ENCODE measurements at places on chromosomes 7 and 10.

DNA sequence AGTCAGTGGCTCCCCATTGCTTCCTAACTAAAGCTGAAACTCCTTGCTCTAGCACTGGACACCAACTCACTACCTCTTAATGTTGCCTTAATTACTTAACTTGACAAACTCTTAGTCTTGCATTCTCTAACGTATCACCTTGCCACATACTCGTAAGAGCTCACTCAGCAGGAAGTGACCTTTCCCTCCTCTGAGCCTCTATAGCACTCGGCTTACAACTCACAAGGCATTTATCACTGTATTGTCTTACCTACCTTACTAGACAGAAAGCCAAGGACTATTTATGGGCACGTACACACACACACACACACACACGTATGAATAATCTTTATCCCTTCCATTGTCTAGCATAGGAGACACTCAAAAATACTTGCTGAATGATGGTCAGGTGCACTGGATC, 21.2 kb downstream of the CEP41 start:
- no peak for DNase-seq

DNA sequence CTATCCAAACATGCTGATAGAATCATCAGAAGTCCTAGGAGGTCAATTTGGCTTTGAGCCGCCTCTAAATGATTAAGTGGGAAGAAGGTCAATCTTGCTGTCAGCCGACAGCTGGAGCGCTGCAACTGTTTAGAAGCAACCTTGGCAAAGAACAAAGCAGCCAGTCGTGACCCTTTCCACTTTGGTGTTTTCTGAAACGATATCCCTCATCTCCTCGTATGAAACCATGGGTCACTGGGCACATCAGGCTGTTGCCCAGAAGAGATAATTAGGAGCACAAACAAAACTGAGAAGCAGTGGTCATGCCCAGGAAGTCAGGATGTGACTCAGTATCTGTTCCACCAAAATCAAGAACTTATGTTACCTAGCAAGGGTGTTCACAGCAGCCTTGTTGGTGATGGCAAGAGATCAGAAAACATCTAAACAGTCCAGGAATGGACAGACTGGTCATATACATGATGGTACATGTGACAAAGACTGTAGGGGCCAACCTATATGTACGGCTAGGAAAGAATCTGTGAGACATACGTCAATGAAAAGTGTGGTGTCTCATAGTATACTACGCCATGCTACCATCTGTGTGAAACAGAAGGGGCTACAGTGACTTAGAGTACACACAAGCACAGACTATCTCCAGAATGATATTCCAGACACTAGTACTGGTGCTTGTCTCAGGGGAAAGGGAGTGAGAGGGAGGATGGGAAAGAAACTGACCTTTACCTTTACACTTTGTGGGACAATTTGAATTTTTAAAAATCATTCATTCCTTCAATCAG, 22.4 kb downstream of the STN1 start:
- peak; percentile 97 for DNase-seq

DNA sequence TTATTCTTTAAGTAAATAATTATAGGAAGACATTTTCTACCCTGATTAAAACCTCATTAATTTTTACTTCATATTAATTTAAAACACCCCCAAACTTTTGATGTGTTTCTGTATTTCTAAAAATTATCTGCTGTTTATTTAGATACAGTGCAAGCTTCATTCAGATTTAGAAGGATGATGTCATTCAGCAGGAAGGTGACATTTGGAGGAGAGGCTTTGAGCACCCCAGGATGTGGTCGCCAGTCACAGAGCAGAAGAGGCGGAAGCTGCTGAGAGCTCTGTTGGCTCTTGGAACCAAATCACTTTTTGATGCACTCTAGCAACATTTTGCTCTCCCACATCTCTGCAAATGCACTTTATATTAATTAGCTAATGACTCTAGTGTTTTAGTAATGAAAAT, 233.9 kb upstream of the CACNA2D1 start:
- DNase-seq: no peak

- DNase-seq: no peak
Observed at GRCh38 chr7:105339404-105340323, 49.1 kb downstream of the SRPK2 start.

DNA sequence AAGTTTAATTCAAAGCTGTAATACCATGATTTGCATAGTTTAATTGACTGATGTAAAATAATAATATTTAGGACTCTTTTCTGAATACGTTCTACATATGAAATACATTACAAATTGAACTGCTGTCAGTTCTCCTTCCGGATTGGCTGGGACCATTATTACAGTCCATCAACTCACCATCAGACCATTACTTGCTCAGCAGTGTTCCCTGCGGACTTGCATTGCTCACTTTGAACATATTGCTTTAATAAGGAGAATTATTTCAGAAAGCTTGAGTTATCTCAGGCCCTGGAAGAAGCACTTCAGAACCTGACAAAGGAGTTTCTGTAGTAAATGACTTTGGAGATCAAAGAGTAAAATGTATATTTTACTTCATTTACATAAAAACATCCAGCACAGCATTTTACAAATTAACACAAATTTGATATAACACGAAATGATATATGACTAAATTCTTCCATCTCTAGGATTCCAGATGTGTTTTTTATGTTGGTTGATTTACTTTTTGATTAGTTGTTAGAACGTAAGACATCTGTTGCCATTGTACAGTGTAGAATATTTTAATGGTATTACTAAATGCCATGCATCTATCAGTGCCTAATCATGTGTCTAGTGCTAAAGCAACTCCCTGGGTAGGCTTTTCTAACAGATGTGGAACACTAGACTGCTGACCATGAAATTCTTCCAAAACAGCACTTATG, 418.5 kb upstream of the SEMA3A start:
- DNase-seq: no peak

- DNase-seq: no peak
Observed at GRCh38 chr10:52533986-52534385, 219.9 kb downstream of the DKK1 start.

DNA sequence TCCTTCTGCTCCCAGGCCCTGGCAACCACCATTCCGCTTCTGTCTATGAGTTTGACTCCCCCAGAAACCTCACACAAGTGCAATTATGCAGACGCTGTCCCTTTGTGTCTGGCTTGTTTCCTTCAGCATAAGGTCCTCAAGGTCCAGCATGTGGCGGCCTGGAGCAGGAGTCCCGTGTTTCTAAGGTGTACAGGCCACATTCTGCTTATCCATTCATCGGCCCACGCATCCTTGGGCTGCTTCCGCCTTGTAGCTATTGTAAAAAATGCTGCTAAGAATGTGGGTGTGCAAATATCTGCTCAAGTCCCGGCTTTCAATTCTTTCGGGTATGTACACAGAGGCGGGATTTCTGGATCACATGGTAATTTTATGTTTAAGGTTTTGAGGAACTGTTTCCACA, 38.2 kb downstream of the ESYT2 start:
- no peak for DNase-seq

DNA sequence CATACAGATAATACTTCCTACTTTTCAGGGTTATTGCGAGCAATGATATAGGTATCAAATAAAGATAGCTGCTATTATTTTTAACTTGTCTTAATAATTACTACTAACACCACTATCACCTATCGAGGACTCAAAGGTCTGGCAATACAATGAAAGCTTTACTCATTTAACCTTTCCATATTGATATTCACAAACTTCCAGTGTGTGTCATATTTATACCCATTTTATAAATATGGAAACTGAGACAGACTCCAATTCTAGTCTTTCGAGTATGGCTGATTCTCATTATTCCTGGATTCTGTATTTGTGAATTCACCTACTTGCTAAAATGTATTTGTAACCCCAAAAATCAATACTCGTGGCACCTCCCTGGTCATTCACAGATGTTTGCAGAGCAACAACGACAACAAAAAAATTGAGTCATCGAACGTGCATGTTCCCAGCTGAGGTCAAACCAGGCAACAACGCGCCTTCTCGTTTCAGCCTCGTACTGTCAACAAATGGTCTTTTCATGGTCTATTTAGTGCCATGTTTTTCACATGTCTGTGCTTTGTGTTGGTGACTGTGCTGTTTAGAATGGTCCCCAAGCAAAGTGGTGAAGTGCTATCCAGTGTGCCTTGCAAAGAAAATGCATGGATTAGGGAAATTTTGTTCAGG, 51.7 kb downstream of the SMURF1 start:
- DNase-seq: no peak

DNA sequence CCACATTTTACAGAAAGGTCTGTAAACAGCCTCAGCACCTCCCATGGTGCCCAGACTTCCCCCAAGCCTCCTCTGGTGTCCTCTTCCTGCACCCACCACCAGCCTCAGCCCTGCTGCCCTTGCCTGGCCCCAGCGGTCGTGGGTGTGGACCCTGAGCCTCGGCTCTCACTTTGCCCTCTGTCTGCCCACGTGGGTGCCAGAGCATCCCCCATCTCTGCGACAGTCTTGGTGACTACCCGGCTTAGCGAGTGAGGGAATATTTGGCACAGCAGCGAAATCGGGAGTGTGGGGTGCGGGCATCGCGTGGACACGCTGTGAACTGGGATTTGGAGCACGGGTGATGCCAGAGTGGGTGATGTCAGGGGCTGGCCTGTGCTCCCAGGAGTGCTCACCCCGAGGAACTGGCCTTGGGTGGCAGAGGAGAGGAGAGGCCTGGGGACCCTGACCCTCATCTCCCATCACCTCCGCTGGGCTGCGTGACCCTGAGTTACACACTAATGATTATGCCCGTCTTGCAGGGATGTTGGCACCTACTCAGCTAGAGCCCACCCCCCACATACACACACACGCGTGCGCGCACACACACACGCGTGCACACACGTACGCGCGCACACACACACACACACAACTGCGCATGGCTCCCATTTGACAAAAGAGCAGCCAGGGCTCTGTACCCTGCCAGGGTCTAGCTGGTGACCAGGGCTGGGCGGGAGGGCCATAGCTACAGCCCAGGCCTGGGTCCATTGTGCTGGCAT, 8.7 kb downstream of the ELFN1 start:
- DNase-seq: no peak

DNA sequence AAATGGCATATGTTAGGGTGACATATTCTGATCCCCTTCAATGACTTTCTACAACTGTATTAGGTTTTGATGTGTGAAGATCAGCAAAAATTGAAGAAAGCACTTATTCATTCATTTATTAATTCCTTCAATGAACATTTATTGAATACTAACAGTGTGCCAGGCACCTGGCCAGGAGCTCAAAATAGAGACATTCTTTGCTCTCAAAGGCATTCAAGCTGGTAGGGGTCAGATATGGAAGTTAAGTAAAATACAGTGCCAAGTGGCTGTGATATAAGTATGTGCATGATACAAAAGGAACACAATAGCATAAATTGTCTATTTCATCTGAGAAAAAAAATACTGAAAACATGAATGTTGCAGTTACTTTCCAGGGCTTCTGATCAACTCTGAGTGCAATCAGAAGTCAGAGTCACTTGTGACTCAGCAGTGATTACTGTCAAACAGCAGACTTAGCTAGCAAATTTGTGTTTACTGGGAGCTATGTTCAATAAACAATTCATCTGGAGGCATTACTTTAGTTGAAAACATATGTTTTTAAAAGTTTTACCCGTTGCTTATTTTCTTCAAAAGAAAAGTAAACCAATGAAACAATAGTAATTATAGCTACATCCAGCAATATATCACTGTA, 60.4 kb upstream of the CACNB2 start:
- DNase-seq: no peak

GRCh38 chr7:148581624-148582023, 8.9 kb upstream of the C7orf33 start:
- DNase-seq: no peak

DNA sequence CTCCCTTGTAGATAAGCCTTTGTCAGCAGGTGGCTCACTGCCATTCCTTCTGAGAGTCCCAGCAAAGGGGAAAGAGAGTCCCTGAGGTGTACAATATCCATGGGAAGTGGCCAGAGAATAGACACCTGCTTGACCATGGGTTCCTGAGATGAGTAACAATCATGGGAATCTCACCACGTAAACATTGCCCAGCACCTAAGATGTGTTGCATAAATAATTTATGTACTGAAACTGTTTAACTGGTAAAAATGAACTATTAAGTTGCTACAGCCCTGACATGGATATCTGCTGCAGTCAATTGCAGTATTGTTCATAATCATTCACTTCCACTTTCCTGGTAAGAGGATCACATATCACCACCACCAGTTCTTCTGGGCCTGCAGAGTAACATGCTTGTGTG, 123.8 kb upstream of the INHBA start:
- no peak for DNase-seq

- DNase-seq: peak; percentile 16
Observed at GRCh38 chr10:32795598-32796183, 162.3 kb downstream of the ITGB1 start.

GRCh38 chr7:70446448-70447143, 685.3 kb upstream of the GALNT17 start:
- DNase-seq: no peak

GRCh38 chr7:1210979-1211608, 21.6 kb upstream of the UNCX start:
- DNase-seq: no peak

GRCh38 chr10:47214520-47214919, 85.5 kb upstream of the GDF10 start:
- DNase-seq: no peak

GRCh38 chr10:97566336-97566996, 6.1 kb upstream of the ANKRD2 start:
- DNase-seq: no peak

- no peak for DNase-seq
Observed at GRCh38 chr7:76057813-76058145, 9.9 kb downstream of the MDH2 start.

- peak; percentile 33 for DNase-seq
Observed at GRCh38 chr10:117663750-117664149, 121.2 kb downstream of the EMX2 start.

GRCh38 chr7:767941-768731, 41.1 kb upstream of the PRKAR1B start:
- DNase-seq: no peak

DNA sequence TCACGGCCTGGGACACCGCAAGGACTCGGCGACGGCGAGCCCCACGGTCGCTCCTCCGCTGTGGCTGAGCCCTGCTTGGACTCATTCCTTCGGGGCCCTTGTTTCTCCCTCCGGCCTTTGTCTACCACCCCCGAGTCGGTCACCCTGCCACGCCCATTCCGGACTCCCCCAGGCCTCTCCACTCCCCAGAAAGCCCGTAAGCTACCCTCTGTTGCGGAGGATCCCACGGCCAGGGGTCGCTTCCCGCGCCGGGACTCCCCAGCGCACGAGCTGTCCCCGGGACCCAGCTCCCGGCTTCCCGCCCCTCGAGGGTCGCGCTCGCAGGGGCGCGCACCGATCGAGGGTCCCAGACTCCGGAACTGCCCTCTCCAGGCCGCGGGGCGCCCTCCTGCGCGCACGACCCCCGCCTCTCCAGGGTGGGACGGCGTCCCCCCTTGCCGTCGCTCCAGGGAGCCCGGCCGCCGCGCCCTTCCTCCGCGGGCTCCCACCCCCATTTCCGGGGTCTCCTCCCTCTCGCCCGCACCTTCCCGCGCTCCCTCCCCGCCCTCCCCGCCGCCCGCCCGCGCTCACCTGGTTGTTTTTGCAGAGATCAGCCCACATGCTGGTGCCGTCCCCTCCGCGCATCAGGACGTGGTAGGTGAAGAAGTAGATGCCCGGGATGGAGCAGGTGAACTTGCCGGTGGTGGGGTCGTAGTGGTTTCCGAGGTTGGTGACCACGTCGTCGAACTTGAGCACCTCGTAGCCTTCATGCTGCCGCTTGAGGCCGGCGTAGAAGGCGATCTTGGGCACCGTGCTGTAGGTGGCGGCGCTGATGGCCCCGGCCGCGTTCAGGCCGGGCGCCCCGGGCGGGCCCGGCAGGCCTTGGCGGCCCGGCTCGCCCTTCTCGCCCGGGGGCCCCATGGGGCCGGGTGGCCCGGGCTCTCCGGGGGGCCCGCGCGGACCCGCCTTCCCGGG, 1.5 kb downstream of the C1QL3 start:
- no peak for DNase-seq
